ENCODE measurements at places on chromosomes 7 and 10.
A peak's percentile ranks its signal among the peaks of the same experiment; 100 is the strongest.

GRCh38 chr10:99658622-99659030 is 683 bp upstream of the ENTPD7 start:
- DNase-seq = peak; percentile 46

DNA sequence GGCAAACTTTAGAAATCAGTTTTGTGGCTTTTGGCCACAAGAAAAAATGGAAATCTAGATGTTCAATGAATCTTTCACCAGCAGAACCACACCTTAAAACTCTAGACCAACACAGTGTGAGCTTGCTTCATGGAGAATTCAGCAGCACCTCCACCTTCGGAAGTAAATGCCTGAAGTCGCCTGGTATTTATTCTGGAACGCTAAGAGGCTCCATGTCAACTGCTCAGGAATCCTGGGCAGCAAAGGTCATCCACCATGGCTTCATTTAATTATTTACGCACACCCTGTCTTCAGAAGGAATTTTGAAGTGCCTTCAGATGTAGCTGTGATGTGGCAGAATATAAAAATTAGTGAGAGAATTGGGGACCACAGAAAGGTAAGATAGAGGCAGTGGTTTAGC is 167.7 kb downstream of the GFRA1 start:
- DNase-seq = no peak

- DNase-seq = no peak
These were observed 5.4 kb upstream of the SUV39H2 start for GRCh38 chr10:14873090-14873760.

DNA sequence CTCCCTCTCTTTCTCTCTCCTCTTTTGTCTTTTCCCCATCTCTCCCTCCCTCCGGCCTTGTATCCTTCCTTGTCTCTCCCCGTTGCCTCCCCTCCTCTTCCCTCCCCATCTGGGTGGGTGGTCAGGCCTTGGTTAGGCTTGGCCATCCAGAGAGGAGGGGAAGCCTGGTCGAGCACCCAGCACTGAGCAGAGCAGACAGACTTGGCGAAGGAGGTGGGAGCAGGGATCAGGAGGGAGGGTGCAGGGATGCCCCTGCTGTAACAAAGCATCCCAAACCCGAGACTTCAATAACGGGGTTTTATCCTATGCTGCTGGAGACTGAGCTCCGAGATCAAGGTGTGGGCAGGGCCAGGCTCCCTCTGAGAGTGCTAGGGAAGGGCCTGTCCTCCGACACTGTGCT is 97.3 kb downstream of the PAXIP1 start:
- DNase-seq = no peak

GRCh38 chr7:26525398-26526264 is 234.0 kb downstream of the SNX10 start:
- no peak for DNase-seq
